LHCN-M2 (cell line): ENCODE measurements at places on chromosomes 6 and 20. TPM values are rescaled to one million over a fixed set of nuclear protein-coding genes. Genes with fewer than 3 reads are reported as not detected.

The OPRL1 gene
- 0.92 and 1.2 TPM in 2 replicates for total RNA-seq

The SRF gene
- total RNA-seq: 29.5 and 36.5 TPM in 2 replicates

DNA sequence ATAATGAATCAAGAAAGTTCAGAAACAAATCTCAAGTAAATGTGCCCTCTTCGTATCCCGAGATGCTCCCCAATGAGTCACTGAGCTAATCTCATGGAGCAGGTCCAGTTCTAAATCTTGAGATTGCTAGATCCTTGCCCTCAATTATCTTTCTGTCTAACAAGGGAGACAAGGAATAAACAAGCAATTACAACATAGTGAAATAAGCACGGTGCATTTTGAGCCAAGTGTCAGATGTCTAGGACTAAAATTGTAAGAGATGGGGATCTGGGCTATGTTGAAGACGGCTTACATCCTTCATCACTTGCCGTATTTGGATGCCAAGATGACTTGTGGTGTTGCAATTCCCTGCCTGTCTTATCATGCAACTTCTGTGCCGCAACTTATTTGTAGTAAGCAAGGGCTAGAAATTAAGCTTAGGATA is 56.5 kb upstream of the ADGRF1 start:
- no peak for DNase-seq

DNA sequence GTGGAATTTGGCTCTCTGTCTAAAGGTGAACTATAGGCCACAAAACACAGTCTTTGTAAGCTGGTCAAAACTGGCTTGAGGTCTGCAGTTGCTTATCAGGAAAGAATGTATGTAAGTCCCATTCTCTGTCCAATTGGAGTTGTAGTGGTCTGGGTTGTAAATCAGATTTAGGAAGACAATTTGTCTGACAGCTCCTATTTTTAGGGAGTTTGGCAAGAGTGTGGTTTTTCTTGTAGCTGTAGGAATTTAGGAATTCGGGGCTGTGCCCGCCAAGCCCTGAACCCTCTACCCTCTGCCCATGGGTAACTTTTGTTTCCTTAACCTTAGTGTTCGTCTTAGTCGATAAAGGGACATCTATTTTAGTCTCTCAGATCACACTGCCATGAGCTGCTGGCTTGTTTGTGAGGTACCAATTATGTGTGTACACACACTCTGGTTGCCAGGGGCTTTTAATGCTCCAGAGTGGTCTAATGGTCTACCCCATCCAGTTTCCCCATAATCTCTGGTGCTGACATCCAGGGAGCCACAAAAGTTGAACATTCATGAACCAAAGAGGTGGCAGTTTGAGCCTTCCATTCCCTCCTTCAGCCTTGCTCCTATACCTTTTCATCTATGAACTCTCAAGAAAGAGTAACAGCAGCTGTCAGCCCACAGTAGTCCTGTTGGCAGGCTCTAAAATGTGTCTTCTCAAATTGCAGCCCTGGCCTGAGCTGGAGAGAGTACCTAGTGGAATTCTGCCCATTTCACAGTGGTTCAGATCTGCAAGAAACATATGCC is 93.0 kb downstream of the ANKRD6 start:
- DNase-seq: no peak

DNA sequence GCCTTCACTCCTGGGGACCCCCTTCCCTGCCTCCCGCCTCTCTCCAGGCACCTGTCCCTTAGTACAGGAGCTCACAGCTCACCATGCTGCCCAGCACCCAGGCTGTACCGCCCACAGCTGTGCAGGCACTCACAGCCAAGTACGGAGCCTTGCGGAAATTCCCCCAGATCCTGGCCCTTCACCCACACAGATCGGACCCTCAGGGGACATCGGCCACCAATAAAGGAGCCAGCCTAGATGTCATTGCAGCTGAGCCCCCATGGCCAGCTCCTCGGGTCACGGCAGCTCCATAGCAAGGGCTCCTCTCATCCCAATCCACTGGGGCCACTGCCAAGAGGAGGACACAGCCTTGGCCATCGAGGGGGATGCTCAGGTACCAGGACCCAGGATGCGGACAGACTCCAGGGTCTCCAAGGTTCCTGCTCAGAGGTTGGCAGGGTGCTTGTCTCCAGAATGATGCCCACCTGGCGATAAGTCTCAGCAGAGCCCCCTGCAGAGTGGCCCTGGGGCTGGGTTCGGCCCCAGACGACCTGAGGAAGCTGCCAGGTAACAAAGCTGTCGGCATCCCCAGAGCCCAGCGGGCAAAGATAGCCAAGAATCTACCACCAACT is 82.3 kb downstream of the YTHDF1 start:
- DNase-seq: no peak
